ENCODE measurements at places on chromosomes 7 and 10. TPM values are rescaled to one million over a fixed set of nuclear protein-coding genes. Genes with fewer than 3 reads are reported as not detected.

The FAM149B1 gene
- 30.1 TPM for total RNA-seq

DNA sequence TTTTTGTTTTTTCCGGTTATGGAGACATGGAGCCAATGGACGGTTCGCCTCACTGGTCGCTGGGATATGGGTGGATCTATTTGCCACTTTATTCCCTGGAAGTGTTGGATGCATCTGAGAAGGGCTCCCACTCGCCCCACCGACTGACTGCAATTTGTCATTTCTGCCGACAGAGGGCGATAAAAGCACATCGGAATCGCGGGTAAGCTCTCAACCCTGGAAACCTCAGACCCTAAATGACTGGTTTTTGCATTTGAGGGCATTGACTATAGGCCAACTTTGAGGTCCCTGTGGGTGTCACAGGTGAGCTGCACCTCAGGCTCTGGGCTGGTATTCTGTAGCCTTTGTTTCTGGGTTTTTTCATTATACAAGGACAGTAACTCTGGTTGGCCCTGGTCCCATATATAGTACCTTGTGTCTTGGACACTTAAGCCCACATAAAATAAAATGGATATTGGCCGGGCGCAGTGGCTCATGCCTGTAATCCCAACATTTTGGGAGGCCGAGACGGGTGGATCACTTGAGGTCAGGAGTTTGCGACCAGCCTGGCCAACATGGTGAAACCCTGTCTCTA, 11.9 kb upstream of the OPALIN start:
- peak; percentile 33 for DNase-seq

GRCh38 chr7:35652124-35652523, 42.8 kb downstream of the HERPUD2 start:
- DNase-seq, result no peak

DNA sequence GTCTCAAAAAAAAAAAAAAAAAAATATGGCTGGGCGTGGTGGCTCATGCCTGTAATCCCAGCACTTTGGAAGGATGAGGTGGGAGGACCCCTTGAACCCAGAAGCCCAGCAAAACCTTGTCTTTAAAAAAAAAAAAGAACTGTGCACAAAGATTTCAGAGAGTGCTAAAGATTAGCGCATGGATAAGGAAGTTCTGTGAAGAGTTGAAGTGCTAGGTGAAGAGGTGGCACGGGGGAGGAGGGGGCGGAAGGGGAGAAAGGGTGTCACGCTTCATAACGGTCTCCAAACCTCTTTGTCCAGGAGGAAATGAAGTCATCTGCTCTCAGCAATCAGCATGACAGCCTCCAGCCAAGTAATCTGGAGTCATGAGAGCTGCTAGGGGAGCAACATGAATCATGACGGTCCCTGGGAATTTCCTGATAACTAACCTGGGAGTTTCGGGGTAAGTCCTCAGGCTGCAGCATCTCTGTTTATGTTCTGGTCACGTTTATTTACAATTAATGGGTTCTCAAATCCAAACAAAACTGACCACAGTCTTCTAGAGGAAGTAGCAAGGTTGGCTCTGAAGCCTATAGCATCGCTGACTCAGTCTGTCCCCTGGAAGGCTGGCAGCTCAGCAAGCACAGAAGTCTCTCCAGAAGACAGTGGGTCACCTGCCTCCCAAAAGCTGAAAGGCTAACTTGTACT, 1.9 kb upstream of the PLAU start:
- no peak for DNase-seq

DNA sequence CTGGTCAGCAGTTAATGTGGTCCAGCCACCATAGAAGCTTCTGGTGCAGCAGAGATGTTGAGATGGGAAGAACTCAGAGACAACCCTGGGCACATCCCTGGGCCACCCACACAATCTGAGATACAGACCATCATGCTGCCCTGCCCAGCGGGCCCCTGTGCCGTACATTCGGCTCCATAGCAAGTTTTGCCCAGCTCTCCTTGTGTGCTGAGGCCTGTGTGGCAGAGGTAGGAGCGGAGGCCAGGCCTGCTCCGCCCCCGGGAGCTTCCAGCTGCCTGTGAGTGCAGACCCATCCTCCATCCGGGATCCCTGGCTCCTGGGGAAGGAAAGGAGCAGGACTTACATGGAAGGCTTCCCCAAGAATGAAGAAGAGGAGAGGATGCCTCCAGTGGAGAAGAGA, 140.3 kb downstream of the NEURL1 start:
- DNase-seq, result no peak

The PMS2 gene
- 28.7 TPM for total RNA-seq

The HMX2 gene
- not detected for total RNA-seq

DNA sequence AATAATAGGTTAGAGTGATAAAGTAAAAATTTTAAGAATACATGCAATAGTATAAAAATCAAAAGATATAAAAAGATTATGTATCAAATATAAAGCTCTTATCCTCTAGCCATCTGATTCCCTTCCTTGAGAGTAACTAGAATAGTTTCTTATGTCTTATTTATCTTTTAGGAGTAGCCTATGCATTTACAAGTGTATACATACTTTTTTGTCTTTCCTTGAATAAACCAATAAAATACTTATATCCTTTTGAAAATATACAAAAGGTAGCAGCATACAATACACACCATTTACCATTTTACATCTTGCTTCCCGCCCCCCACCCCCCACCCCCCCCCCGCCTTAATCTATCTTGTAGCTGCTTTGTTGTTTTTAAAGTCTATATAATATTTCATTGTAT, 31.4 kb downstream of the AHCYL2 start:
- DNase-seq, result no peak

The TMEM225B gene
- total RNA-seq, result not detected

The LIPM gene
- not detected for total RNA-seq

The THSD7A gene
- 41.0 TPM for total RNA-seq

The SAMD9 gene
- 3.3 TPM for total RNA-seq

GRCh38 chr10:18501198-18501597, 150.2 kb downstream of the NSUN6 start:
- no peak for DNase-seq

DNA sequence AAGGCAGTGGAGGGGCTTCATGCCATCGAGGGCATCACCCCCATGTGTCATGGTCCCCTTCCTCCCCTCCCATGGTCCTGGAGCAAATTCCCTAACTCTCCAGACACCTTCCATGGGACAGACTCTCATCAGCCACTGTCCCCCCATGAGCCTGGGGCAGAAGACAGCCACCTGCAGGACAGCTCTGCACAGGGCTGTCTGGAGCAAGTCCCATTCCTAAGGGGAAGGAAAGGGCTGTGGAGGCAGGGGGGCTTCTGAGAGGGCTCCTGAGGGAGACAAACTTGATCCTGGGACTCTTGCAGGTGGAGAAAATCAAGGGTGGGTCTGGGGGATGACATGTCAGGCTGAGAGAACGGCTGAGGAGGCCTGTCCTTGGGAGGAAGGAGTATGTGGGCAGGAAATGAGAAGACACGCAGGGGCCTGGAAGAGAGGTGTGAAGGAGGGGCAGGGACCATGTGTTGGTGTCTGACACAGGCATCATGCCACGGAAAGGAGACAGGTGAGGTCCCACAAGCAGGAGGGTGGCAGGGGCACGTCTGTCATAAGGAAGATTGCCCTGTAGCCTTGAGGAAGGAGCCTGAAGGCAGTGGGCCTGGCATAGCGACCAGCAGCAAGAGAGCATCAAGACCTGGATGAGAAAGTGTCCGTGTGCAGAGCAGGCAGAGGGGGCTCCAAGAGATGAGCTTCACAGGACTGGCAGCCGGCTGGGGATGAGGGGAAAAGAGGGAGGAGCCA, 14.4 kb upstream of the GDF10 start:
- DNase-seq, result no peak

DNA sequence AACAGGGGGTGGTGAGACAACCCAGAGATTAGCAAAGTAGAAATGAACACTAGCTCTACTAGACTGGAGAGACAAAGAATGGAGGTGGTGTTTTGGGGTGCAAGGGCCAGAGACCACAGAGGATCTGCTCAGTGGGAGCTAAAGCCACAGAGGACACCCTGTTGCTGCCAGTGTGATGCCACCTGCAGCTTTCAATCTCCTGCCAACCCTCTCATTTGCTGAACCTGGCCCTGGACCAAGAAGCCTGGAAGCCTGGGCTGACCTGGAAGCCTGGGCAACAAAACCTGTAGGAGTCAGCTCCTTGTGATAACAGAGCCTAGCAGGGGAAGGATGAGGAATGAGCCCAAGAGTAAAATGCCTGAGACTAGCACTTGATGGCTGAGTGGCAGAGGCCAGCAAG, 81.1 kb upstream of the ADO start:
- DNase-seq, result no peak

The FZD1 gene
- 10.0 TPM for total RNA-seq

DNA sequence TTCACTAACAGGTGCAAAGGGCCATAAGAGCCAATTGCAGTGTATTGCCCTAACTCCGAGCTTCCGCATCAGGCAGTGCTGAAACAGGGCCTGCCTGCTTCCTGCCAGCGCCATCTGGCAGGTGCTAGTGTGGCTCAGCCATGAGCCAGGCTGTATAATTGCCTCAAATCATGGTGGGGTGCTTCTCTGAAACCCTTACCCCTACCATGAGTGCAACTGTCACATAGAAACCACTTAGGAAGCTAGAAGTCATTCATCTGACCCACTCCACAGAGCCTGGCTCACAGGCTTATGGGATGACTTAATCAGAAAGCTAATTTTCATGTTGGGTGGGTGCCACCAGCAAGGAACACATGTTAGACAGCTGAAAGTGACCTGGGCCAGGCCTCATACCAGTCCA, 133.3 kb upstream of the LAMB4 start:
- no peak for DNase-seq

GRCh38 chr7:2566890-2567678, 8.3 kb downstream of the IQCE start:
- DNase-seq, result peak; percentile 36

DNA sequence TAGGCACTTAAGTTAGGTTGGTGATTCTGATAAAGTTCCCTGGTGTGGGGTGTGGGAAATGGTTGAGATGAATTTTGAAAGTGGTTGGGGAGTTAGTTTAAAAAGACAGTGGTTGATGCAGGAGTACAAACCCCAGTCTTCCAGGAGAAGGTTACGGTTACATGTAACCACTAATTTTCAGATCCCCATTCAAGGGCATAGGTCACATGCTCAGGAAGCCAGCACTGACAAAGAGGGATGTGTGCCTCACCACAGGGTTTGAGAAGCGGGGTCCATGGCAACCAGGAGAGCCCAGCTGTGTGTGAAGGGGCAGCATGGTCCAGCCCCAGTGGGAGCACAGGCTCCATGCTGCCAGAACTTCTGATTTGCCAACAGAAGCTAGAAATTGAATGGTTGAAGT, 144.2 kb downstream of the MDFIC start:
- DNase-seq, result no peak

GRCh38 chr10:23063973-23064812, 31.2 kb upstream of the MSRB2 start:
- no peak for DNase-seq

DNA sequence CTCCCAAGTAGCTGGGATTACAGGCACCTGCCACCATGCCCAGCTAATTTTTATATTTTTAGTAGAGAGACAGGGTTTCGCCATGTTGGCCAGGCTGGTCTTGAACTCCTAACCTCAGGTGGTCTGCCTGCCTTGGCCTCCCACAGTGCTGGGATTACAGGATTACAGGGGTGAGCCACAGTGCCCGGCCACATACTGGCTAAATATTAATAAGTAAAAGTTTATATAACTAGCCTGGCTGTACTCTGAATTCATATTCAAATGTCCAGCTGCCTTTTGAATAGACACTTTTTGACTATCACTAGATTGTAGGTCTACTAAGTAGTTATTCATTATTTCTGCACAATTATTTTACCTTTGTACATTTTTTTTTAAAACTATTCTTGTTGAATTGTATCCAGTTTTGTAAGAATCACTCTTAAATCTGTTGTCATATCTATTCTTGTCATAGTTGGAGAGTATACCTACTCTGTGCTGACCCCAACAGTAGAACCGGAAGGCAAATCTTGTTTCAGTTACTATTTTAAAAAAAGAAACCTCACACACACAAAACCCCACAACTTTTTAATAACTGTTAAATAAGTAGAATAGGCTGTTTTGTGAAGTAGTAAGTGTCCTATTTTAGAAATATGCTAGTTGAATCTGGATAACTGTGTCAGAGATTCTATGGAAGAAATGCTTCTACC, 29.6 kb downstream of the MINPP1 start:
- no peak for DNase-seq

DNA sequence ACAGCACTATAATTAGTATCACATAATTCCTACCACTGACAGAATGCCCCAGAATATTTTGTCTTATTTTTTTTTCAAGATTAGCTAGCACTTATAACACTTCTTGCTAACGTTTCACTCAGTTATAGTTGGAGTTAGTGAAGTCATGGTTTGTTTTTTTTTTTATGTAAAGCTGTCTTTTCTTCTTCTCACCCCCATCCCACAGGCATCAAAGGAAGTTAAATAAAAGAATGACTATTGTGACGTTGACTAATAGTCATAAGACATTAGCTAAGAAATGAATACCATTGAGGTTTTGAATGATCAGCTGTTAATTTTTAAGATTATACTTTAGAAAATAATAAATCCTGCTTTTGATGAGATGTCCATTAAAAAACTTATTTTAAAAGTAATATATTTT, 498.3 kb downstream of the GFRA1 start:
- DNase-seq, result no peak

The BLNK gene
- 0.78 TPM for total RNA-seq

The NEURL1 gene
- total RNA-seq, result 25.1 TPM

The CALML5 gene
- not detected for total RNA-seq

The FRMPD2 gene
- 3.3 TPM for total RNA-seq

DNA sequence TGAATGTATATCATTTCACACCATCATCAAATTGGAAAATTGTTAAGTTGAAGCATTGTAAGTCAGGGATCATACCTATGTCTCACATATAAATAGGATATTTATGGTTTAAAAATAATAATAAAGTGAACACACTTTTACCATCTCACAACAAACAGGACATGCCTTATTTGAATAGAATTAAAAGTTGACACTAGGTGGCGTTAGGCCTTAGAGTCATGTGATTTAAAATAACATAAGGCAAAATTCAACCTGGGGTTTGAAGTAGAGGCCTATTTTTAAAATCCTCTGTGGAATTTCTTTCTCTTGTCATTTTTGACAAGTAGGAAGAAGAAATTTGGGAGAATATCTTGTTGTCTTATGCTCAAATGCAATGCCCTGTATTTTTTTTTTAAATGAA, 184.7 kb upstream of the PCDH15 start:
- DNase-seq, result no peak

The GLUD1 gene
- 175 TPM for total RNA-seq

GRCh38 chr7:54989453-54990225, 29.2 kb upstream of the EGFR start:
- DNase-seq, result no peak

DNA sequence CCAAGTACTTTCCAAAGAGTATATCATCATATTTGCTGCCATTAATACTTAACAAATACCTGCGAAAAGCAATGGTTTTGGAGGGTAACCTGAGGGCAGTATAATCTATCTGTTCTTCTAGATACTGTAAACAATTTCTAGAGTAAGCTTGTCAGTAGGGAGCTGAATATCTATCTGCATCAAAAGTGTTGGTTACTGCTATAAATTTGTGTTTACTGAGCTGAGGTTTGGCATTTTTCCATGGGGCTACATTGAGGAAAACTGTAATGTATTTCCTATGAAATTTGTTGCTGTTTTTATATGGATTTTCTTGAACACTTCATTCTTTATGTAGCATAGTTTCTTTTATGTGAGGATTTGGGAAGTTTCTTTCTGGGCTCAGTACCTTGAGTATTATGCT, 913.4 kb downstream of the CNTNAP2 start:
- DNase-seq, result no peak

Data from occipital lobe (tissue), 3 donors.